ENCODE measurements at places on chromosomes 2 and 18. TPM values are rescaled to one million over a fixed set of nuclear protein-coding genes. Genes with fewer than 3 reads are reported as not detected.
A peak's percentile ranks its signal among the peaks of the same experiment; 100 is the strongest.

- DNase-seq = no peak
Observed at GRCh38 chr2:235206399-235206798, 254.6 kb downstream of the SH3BP4 start.

Gene TRIM43
- total RNA-seq = not detected

DNA sequence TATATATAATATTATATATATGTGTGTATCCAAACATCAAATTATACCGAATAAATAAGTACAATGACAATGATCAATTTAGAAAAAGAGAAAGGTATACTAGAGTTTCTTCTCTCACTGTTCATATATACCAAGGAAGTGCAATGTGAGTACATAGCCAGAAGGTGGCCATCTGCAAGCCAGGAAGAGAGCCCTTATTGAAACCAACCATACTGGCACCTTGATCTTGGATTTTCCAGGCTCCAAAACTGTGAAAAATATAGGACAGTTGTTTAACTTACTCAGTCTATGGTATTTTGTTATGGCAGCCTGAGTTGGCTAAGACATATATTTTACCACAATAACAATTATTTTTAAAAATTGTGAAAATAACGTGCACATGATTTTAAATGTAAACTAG is 1490.2 kb upstream of the SLC39A10 start:
- no peak for DNase-seq

Gene DSG1
- total RNA-seq = not detected

DNA sequence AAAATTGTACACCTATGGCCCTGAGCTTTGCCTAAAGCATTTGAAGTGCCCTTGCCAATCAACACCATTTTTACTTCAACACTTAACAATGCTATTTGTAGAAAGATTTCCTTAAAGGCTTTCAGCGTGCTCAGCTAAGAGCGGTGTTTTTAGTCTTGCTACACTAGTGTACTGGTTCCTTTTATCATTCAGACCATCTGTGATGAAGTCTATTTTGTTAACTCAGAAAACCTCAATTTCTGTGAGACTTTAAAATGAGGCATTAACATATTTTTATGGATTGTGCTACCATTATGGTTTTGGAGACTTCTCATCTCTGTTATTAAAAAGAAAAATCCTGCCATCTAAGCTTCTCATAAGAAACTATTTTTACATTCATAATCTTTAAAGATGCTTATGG is 46.6 kb upstream of the EHBP1 start:
- no peak for DNase-seq

GRCh38 chr18:3710712-3711301 is 260.8 kb downstream of the TGIF1 start:
- no peak for DNase-seq

Gene CCDC85A
- 0.29 TPM for total RNA-seq

Gene DNAJC27
- total RNA-seq = 3.6 TPM

GRCh38 chr2:66329081-66329605 is 105.8 kb upstream of the MEIS1 start:
- no peak for DNase-seq

DNA sequence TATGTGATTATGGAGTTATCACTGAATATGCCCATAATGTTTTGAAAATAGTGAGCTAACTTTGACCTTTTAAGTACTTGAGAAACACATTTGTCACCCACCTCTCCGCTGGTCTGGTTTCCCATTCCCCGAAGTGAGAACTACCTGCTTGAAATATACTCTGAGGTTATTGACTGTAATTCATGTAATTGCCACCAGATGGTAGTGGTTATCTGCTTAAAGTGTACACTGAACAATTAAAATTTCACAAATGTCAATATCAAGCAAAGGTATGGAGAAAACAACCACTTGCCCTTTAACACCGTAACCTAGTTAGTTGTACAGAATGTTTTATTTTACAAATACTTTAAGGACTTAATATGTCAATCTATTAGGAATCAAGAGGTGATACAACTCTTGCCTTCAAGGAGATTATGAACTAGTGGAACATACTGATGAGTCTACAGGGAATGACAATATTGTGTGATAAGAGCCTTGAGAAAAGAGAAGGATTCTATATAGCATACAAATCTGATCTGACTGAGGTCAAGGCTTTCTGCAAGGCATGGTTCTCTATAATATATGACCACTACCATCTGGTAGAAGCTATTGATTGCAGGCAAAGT is 316.8 kb upstream of the KCNH7 start:
- peak; percentile 2 for DNase-seq

GRCh38 chr2:77387324-77387723 is 134.9 kb downstream of the LRRTM4 start:
- no peak for DNase-seq

Gene NEB
- total RNA-seq = 0.68 TPM

- DNase-seq = no peak
Observed at GRCh38 chr2:224319750-224320149, 82.2 kb downstream of the FAM124B start.

- DNase-seq = no peak
Observed at GRCh38 chr2:159192371-159192918, 94.1 kb downstream of the WDSUB1 start.

- no peak for DNase-seq
Observed at GRCh38 chr2:144374163-144374661, 145.7 kb downstream of the ZEB2 start.

GRCh38 chr2:61679096-61679495 is 140.9 kb upstream of the XPO1 start:
- no peak for DNase-seq

Gene SERPINB4
- not detected for total RNA-seq

Gene CRYBA2
- total RNA-seq = not detected

- DNase-seq = no peak
Observed at GRCh38 chr2:15189216-15189615, 371.9 kb downstream of the NBAS start.

DNA sequence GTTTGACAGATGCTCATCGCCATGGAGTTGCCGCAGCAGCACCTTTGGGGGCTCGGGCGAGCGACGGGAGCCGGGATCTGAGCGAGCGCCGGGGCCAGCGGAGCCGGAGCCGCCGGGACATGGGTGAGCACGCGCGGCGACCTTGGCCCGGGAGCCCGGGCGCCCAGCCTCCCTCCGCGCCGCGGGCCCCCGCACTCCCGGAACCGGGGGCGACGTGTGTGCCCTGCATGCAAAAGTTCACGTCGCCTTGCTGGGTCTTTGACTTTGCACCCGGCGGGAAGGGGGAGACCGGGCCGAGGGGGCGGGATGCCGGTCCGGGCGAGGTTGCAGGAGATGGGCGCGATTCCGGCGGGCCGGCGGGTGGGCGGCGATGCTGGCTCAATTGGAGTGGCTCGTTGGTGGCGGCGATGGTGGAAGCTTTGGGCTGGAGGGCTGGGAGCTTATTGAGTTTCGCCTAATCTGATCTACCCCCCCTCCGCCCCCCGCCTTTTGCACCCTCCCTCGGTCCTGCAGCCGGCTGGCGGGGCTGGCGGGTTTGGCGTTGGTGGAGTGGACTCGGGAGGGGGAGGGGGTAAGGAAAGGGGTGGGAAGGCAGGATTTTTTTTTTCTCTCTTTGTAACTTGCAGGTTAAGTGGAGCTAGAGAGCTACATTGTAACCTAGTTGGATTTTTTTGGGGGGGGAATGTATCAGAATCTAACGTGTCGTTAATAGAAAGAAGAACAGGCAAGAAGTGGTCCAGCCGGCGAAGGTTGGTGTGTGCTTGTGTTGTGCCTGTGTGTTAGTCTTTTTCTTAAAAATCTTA is at the start of gene SETBP1:
Gene SETBP1, plus strand, starts transcription at position 616 of the 803 bp plus-strand sequence. CDS start 20,459 bp downstream, outside the sequence.
- no peak for DNase-seq

All from kidney epithelial cell (primary cell).